Heart left ventricle (tissue), 16 donors: ENCODE measurements at places on chromosomes 11 and 22. TPM values are rescaled to one million over a fixed set of nuclear protein-coding genes. Genes with fewer than 3 reads are reported as not detected.

PPME1 gene
- total RNA-seq = 28.7 TPM

GRM5 gene
- total RNA-seq = not detected

RASSF10 gene
- 0.16 TPM for total RNA-seq

NRXN2 gene
- 4.2 TPM for total RNA-seq

OSBPL5 gene
- total RNA-seq = 26.8 TPM

FADS3 gene
- 53.2 TPM for total RNA-seq

UBQLN3 gene
- total RNA-seq = not detected

MS4A4A gene
- total RNA-seq = 10.0 TPM

CCDC88B gene
- 16.2 TPM for total RNA-seq

CD3G gene
- 0.40 TPM for total RNA-seq

ACO2 gene
- 658 TPM for total RNA-seq

KCNQ1 gene
- 42.4 TPM for total RNA-seq

IL10RA gene
- 38.4 TPM for total RNA-seq

FGF4 gene
- total RNA-seq = not detected

CTSW gene
- total RNA-seq = 0.91 TPM

ANO9 gene
- not detected for total RNA-seq
